ENCODE measurements at places on chromosomes 3 and 15. TPM values are rescaled to one million over a fixed set of nuclear protein-coding genes. Genes with fewer than 3 reads are reported as not detected.
A peak's percentile ranks its signal among the peaks of the same experiment; 100 is the strongest.

Gene MEIS2
- 48.6 TPM for polyA plus RNA-seq

Gene NEK4
- 9.8 TPM for polyA plus RNA-seq

Gene PTPRG
- polyA plus RNA-seq = 33.7 TPM

Gene TADA3
- polyA plus RNA-seq = 54.2 TPM

Gene LCTL
- 0.40 TPM for polyA plus RNA-seq

Gene GOLGA8G
- 0.03 TPM for polyA plus RNA-seq

Gene IQCH
- 0.93 TPM for polyA plus RNA-seq

Gene RAD18
- 5.0 TPM for polyA plus RNA-seq

Gene MGA
- 22.1 TPM for polyA plus RNA-seq

- DNase-seq = no peak
These were observed 10.7 kb downstream of the STT3B start for GRCh38 chr3:31543375-31543774.

DNA sequence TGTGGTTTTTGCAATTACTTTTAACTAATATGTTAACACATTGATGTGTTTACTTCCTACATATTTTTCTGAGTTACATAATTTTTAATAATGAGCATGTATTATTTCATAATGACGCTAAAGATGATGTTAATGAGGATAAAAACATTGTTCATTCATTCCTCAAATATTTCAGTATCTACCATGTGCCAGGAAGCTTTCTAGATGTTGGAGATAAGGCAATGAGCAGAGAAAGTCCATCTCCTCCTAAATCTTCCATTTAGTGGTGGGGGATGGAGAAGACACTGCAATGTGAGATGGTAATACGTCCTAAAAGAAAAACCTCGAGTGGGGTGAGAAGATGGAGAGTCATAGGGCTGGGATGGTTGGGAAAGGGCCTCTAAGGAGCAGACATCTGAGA, 132.7 kb downstream of the MYLK start:
- DNase-seq = no peak

- DNase-seq = no peak
These were observed 44.6 kb upstream of the RBMS3 start for GRCh38 chr3:29236146-29236840.

DNA sequence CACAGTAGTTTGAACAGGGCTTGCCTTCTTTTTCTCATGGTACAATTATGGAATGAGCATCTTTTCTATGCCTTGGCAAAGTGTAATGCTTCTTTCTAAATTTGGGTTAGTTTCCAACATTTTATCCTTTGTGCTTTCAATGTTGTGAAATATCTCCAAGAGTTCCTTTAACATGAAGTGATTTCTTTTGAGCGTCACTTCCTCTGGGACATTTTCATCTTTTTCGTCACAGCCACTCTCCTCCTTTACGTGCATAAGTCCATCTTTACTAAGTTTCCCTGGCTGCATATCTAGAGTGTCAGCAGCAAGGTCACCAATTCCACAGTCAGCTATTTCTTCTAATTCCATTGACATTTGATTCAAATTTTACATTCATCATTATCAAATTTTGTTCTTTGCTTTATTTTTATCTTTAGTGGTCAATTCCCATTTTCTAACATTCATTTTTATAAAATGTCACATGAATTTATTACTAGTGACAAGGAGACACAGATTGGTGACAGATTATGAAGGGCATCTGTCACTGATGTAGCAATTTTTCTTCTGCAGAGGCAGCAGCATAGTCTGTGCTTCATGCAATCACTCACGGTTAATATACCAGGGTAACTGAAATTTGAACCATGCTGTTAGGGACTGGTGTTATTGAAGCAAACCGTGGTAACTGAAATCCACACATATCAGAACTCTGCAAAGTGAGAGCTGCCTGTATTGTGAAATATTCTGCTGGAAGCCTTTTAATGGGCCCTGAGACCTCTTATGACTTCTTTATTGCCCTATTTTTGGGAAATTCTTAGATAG, 126.5 kb upstream of the THBS1 start:
- DNase-seq = no peak

DNA sequence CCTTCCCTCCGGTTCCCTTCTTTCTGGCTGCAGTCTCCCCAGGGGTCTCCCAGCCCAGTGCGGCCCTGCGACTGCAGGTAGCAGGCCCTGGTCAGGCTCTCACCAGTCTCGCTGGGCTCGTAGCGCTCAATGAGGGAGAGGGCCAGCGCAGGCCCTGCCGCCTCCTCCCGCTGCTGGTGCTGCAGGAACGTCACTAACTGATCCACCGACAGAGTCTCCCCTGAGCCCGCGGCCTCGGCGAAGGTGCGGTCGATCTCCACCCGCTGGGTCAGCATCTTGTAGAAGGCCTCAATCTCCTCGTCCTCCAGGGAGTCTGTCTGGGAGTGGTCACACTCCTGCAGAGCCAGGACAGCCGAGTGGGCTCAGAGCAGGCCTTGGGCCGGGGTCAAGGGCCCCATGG, 18.3 kb downstream of the PLCD1 start:
- DNase-seq = no peak

DNA sequence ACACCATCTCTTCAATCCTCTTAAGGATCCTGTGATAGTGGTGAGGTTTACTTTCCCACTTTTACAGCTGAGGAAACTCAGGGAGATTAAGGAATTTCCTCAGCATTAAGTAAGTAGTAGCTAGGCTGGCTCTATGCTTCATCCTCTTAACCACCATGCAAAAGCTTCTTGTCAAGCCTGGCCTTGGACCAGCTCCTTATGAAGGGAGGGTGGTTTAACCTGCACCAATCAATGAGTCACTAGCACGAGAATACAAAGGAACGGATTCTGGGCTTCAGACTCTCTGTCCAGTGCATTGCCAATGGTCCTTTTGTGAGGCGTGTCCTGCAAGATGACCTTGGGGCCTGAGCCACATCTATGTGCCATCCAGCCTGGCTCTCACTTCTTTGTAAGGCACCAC, 202.0 kb upstream of the CFAP20DC start:
- no peak for DNase-seq

DNA sequence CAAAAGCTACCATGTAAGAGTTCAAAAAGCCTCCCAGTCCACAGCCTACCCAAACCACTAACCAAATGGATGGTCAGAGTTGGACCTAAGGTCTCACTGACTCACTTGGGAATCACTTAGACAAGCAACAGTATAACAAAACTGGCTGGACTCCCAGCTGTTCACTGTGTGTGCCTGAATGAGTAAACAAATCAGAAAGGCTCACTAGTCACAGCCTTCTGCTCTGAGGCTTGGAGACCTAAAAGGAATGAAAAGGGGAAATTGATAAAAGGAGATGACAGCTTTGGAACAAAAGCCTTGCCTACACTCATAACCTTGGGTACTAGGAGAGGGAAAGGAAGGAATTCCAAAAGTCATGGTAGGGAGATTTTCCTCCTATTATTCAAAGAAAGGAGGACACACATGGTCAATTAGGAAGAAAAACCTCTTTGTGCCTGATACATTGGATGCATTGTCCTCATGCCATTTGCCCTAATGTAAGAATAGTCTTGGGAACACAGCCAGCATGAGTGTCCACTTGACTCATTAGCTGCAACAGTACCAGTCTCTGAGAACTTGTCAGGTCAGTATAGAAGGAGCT, 92.3 kb downstream of the FRMD5 start:
- no peak for DNase-seq

DNA sequence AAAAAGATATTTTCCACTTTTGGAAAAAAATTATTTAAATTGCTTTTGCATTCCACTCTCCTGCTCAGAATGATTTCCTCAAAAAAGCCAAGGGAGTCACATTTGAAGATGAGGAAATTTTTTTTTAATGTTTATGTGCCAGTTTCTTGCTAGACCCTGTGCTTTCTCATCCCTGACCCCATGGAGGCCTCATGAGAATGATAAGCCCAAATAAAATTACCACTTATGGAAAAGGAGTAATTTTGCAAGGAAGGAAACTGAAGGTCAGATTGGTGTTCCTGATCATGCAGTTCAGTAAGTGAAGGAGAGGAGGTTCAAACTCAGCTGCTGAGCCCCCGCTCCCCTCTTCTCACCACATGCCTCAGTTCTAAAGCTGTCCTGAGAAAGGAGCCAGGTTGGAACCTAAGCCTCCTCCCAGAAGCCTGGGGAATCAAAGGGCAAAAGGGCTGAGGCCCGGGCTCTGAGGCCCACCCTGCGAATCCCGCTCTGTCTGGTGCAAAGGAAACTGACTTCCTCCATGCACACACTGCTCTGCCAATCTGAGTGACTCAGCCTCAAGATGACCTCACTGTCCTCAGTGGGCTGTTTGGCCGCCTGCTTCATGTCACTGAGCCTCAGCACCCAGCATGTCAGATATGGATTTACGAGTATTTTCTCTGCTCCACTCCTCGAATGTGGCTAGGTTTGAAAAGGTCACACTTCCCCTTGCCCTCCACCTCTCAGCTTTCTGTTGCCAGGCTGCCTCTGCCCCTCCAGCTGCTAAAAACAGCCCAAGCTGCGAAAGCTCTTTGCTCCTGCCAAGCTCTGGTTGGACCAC, 56.9 kb upstream of the FLNB start:
- DNase-seq = peak; percentile 52

DNA sequence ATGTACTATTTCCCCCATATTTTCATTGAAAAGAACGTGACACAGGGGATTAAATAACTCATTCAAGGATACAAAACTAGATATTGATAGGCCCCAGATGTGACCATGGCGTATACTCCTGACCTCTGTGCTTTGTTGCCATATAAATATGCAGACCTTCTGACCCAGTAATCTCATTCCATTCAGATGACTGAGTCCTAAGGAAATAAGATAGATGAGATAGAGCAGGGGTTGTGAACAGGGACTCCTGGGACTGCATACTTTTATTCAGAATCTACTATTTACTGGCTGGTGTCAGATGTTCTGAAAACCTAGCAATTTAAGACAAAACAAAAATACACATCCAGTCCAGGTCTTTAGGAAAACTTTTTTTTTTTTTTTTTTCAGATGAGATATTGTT, 139.2 kb upstream of the MANF start:
- no peak for DNase-seq

DNA sequence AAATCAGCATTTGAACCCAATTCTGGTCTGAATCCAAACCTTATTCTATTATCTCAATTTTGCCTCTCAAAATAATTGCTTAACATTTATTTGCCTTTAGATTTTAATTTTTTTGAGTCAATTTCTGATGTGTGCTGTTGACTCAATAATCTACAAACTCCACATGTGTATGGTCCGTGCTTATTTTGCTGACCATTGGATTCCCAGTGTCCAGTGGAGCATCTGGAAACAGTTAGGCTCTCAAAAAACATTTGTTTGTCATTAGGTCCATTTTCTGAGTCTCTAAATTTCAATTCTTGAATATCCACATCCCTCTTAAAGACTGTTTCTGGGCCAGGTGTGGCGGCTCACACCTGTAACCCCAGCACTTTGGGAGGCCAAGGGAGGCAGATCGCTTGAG, 19.2 kb upstream of the MYZAP start:
- DNase-seq = no peak

GRCh38 chr15:72229076-72229946, 1.7 kb downstream of the PKM start:
- DNase-seq = peak; percentile 35

GRCh38 chr3:100927775-100928174, 65.4 kb downstream of the ABI3BP start:
- no peak for DNase-seq

DNA sequence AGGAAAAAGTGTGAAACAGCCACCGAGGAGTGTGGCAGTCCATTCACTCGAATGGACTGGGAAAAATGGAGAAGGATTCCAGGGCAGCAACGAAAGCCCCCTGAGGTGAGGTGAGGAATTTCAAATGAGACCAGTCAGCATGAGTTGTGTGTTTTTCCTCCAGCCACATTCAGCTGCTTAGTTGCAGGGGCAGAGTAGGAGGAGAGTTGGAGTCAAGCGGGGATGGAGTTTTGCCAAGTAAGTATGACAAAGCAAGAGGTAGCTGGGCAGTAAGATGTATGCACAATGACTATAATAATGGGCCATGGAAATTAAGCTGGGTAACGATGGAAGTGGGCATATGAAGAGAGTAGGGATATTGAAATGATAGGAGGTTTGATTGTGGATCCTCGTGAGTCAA, 64.4 kb downstream of the CCDC54 start:
- DNase-seq = no peak

- no peak for DNase-seq
These were observed 37.4 kb downstream of the TNK2 start for GRCh38 chr3:195870937-195871336.

GRCh38 chr15:26148156-26148860, 285.2 kb upstream of the ATP10A start:
- DNase-seq = no peak

DNA sequence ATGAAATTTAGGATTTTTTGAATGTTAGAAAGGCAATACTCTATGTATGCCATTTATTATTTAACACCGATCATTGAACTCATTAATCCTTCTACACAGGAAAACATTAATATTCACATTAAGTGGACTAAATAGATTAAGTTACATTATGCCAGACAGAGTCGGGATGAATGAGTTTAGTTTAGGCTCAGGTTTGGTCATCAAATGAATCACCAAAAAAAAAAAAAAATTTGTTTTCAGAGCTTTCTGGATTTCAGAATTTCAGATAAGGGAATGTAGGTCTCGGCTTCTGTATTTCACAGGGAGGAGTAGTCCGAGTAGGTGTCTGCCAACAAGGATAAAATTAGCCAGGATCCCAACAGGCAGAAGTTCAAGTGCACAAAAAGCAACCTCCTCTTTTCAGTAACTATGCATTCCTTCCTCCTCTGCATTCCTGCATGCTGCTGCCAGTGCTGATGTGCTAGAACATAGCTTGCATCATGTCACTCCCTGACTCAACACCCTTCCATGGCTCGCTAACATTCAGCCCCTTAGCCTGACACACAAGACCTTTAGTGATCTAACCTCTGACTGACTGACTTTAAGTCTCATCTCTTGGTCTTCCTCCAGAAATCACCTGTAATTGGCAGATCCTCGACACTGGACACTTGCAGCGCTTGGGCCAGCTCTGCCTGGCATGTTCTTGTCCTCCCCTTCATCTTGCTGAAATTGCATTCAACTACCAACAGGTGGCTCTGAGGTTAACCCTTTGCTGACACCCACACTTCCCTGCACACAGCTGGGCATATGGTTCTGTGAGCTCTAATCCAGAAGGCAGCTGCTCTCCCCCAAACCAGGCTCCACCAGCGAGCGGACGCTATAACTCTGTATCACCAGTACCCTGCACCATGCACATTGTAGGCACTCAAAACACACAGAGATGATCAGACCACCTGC, 145.4 kb upstream of the PROK2 start:
- DNase-seq = no peak

DNA sequence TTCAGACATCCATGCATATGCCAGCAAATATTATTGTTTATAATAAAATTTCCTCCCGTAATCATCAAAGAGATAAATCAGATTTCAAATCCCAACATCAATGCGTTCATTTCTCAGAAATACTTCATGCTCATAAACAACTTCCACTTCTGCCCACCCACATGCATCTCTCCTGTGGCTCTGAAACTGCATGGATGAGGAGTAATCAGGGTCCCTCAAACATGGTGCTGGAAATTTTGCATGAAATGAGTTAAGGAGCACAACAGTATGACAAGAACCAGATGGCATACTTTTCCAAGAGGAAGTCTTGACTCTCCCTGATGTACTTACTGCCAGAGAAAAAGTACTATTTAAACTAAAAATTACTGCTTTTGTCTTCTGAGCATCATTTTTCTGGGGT, 26.9 kb upstream of the MFSD1 start:
- no peak for DNase-seq
